ENCODE measurements at places on chromosomes 6 and 20.

DNA sequence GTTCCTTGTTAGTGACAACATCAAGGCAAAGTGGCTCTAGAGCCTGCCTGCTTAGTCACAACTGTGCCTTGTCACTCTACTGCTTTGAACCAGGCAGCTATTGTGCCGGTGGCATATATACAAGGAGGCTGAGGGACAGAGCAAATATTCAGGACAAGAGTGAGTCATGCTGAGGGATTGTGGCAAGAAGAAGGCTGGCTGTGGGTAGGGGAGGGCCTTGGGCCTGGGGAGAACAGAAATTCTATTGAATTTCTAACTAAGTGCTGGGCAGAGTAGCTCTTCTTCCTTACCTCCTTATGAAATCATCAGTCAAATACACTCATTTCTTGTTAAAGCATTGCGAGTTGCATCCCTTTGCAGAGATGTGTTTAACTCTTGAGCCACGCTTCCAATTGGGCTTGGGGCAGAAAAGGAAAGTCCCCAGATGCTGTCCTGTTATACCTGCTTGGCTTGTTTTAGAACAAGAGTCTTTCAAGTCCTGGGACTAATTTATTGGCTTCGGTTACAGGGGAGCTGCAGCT, 59.7 kb downstream of the PFDN4 start:
- DNase-seq, result no peak

- DNase-seq, result no peak
These were observed 40.5 kb downstream of the RAB44 start for GRCh38 chr6:36738108-36738507.

DNA sequence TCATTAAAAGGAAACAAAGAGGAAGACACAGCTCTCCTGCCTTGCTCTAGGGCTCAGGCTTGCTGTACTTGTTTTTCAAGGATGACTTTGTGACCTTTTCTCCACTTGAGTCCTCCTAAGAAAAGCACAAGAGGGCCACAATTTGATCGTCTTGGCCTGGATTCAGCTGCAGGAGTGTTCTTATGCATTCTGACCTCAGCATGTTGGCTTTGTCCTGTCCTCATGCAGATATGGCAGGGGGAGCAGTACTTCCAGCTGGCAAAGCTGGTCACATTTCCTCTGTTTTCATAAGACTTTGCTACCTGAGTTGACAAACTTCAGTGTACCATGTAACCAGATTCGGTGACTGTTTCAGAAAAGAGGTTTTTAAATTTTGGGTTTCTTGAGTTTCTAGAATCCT, 30.8 kb downstream of the KDM1B start:
- DNase-seq, result peak; percentile 9

DNA sequence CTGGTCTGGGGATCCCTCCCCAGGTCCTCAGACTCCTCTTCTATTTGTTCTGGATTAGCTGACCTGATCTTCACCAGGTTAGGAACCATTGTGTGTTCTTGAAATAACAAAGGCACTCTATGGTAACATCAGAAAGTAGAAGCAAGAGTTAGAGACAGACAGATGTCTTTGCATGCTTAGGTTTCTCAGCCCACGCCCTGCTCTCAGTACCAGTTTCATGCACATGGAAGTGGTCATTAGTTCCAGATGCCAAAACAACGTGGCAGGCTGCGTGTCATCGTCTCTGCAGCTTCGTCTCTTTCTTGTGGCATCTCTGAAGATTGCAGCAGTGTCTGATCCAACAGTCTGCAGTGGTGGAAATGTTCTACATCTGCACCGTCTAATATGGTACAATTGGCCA, 89.4 kb downstream of the PACRG start:
- no peak for DNase-seq

- no peak for DNase-seq
These were observed 339.9 kb upstream of the RNF217 start for GRCh38 chr6:124622351-124622750.

DNA sequence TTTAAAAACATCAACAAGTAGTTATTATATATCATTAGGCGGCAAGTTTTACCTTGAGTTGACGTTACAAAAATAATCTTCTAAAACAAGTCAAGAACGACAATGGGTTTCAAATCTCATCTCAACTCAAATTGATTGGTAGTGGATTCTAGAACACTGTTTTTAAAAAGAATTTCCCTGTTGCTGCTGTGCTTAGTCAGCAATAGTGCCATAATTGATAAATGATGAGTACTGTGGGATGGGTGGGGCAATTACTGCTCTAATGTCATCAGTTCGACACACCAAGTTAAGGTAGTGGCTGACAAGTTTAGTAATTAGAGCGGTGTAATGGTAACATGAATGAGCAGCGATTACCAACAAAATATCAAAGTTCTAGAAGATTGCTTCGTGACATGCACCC, 73.4 kb upstream of the HTR1B start:
- DNase-seq, result no peak

DNA sequence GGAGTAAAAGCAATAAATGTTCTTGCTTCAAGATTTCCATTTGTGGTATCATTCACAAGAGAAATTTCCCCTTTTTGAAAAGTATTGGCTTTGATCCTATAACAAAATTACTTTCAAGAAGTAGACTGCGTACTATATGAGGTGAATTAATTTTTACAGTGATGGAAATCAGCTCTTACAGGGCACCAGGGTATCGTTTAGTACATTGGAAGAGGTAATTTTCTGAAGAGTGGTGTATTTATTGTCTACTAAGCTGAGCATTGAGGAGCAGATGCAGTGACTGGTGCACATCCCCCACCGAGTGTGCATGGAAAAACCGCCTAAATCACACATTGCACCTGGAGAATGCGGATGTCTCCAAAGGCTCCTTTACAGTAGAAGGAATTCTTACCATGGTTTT, 209.5 kb downstream of the SAMD5 start:
- DNase-seq, result no peak

DNA sequence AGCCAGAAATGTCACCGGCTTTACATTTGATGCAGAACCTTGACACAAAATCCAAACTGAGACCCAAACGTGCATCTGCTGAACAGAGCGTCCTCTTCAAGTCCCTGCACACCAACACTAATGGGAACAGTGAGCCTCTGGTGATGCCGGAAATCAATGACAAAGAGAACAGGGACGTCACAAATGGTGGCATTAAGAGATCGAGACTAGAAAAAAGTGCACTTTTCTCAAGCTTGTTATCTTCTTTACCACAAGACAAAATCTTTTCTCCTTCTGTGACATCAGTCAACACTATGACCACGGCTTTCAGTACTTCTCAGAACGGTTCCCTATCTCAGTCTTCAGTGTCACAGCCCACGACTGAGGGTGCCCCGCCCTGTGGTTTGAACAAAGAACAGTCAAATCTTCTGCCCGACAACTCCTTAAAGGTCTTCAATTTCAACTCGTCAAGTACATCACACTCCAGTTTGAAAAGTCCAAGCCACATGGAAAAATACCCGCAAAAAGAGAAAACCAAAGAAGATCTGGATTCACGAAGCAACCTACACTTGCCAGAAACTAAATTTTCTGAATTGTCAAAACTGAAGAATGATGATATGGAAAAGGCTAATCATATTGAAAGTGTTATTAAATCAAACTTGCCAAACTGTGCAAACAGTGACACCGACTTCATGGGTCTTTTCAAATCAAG, 108.4 kb downstream of the RTN4IP1 start:
- DNase-seq, result no peak

DNA sequence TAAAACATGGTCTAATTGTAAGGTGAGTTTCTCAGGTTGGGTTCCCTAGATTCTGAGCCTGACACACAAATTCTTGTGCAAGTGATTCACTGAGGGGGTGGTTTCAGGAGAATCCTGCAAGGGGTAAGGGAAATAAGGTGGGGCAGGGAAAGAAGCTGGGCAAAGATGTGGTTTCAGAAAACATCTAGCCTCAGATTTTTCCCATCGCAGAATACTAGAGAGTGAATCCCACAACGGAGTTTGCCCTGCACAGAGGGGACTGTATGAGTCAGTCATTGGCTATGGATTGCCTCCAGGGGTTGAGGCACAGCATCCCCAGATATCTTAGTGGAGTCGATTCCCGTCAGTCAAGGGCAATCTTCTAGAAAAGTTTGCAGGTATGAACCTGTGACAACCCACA, 65.2 kb downstream of the PRL start:
- DNase-seq, result no peak

DNA sequence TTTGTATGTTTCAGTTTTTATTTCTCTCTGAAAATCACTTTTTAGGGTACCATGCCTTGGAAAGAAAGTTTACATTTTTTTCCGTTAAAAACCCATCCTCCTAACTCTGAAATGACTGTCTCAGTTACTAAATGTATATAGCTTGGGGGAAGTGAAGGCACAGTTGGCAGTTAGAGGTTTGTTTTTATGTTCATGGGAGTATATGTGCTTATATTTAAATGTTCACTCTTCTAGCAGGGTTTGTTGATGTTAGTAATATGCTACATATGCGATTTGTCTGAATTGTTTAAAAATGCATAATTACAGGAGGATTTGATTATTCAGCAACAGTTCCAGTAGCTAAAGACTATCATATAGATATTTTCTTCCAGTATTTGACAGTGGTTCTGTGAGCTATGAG, 31.1 kb downstream of the CDKAL1 start:
- DNase-seq, result no peak

DNA sequence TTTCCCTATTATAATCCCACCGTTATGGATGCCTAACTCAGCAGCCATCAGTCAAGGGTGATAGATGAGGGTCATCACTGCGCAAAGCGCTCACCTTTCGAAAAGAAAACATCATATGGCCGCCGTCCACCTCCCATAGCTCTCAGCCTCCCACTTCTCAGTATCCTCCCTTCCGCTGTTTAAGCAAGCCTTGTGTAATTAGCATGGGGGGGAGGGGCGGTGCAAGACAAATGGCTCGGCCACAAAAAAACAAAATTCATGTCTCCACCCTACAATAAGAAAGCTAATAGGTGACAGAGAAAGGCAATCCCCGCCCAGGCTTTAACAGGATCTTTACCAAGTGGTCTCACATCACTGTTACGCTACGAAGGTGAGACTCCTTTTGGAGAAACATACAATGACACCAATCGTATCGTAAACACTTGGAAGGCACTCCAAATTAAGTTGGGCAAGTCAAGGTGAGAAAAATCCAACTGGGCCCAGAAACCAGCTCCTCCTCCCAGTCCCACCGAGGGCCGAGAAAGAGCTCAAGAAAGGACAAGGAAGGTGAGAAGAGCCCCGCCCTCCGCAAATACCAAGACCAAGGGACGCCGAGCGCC, 645 bp downstream of the DDX39B start:
- DNase-seq, result no peak

GRCh38 chr6:54465649-54466300, 157.5 kb downstream of the TINAG start:
- DNase-seq, result no peak

DNA sequence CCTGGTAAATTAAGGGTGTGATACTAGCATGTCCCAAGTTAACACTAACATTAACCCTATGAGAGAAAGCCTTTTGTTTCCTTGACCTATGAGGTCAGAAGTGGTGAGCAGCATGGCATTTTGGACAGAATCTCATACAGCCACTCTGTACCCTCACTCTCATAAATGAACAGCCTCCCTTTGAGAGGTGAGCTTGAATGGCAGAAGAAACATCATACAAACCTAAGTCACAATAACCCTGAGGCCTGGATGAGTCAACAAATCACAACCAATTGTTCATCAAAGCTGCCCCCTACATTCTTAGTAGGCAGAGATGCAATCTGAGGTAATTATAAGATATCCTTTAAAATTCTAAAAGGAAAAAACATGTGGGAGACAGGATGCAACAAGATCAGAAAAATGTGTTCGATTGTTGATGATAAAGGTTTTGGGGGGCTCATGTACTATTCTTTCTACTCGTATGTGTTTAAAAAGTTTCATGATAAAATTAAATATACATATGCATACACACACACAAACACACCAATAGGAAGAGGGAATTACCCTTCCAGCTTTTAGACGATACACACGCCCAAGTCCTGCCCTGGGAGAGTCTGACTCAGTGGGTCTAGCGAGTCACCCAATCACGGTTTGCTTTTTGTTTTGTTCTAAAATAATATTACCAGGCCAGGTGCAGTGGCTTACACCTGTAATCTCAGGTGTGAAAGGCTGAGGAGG, 117.3 kb downstream of the ARHGAP18 start:
- no peak for DNase-seq

GRCh38 chr6:128251445-128252340, 268.7 kb downstream of the PTPRK start:
- no peak for DNase-seq

DNA sequence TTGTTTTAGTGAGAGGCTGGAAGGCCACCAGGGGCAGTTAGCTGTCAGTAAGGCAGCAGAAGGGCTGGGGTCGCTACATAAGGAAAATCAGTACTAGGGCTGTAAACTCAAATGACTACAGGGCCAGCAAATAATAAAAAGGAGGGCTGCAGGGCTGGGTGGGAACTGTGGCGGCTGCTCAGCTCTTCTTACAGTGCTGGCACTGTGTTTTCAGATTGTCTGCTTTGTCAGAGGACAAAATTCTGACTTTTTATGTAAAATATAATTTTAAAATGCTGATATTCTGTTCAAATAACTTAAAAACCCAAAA, 23.2 kb downstream of the HLA-A start:
- no peak for DNase-seq

DNA sequence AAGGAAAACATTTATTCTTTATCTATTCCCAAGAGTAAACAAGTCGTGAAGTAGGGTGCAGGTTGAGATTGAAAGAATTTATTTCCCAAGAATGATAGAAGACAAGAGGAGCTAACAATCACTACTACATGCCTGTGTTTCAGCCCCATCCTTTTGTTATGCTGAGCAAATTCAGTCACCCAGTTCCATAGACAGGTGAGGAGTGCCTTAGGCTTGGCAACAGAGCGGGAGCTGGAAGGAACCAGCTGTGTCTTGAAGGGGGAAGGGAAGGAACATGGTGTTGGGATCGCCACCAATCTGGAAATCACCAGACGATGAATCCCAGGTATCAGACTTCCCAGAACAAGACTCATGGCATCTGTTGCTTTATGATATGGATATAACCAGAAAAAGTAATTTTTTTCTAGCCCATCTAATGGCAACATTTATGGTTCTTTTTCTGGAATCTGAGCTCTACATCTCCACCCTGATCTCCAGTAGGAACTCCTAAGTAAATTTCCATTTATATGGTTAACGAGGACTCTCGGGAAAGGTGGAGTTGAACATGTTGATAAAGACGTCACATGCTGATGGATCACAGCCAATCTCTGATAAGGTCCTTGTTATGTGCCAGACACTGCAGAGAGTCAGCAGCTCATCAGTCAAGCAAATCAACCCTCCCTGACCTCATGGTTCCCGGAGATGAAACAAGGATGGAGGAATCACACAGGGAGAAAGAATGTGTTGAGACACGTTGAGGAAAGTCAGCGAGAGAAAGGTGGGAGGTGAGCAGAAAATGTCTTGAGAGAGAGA, 344.9 kb downstream of the SMOC2 start:
- no peak for DNase-seq

DNA sequence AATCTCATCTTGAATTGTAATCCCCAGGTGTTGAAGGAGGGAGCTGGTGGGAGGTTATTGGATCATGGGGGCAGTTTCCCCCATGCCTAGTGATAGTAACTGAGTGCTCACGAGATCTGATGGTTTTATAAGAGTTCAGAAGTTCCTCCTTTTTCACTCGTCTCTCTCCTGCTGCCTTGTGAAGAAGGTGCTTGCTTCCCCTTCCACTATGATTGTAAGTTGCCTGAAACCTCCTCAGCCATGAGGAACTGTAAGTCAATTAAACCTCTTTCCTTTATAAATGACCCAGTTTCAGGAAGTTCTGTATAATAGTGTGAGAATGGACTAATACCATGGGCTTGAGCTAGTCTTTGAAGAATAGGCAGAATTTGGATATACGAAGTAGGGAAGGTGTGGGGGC, 113.9 kb downstream of the RIN2 start:
- no peak for DNase-seq
